NCI-H1092 (cell line): ENCODE measurements at places on chromosomes 3 and 15.

DNA sequence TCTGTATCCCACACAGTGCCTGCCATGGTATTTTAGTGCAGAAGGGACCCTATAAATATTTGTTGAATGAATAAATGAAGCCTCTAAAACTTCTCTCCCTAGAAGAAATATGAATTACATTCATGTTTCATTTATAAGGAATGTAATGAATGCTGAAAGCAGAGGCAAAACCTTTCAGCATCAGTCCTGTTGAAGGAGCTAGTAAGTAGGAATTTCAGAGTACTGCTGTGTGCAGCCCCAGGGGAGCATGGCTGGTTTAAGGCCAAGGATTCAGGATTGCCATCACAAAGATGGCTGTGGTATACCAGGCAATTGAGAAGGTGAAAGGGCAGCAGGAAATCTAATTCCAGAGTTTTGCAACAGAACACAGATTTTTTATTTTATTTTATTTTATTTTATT is 1131.4 kb downstream of the IGSF11 start:
- no peak for DNase-seq

DNA sequence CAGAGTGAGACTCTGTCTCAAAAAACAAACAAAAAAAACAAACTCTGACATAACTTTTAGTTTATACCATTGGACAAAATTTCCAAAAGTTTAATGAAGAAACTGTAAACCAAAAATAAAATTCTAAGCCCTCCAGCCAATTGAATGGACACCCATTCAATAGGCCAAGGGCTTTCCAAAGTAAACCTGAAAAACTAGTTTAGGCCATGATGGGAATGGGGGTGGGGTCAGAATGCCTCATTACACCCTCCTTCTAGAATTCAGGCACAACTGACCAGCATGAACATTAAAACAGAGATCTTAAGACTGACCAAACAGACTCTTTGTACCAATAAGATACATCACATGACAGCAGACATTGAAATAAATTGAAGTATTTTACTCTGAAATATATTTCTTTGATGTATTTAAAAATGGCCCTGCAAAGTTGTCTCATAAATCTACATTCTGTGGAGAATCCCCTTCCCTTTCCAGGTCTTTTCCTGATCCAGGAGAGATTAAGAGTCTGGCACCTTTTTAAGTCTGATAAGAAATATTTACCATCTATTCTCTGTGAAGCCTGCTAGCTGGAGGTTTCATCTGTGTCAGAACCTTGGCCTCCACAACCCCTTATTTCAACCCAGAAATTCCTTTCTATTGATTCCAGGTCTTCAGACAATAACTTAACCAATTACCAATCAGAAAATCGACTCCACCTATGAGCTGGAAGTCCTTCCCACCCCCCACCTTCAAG is 15.7 kb downstream of the THOC7 start:
- no peak for DNase-seq

GRCh38 chr15:60218256-60218655 is 179.5 kb downstream of the ANXA2 start:
- no peak for DNase-seq

DNA sequence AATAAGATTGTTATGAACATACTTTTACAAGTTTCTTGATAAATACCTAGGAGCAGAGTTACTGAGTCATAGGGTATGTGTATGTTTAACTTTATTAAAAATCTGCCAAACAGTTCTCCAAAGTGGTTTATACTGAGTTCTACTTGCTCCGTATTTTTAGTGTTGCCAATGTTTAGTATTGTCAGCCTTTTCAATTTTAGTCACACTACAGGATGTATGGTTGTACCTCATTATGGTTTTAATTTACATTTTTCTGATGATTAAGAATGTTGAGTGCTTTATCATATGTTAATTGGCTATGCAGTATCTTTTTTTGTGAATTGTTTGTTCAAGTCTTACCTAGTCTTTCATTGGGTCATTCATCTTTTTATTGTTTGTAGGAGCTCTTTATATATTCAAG is 4.3 kb downstream of the TMOD3 start:
- no peak for DNase-seq

DNA sequence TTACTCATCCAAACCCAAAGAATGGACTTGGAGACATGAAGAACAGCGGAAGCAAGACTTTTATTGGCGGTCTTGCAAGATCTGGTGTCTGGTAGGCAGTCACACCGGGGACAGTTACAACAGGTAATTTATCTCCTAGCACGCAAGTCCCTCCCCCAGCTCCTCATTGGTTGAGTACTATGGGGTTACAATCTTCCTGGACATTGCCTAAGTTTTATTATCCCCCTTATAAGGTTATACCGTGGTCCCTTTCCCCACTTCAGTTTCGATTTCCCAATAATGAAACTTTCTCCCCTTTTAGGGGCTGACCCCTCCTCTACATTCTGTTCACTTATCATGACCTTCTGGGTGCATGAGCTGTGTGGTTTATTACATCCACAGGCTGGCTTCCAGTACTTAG is 18.7 kb downstream of the ARL8B start:
- DNase-seq: no peak

GRCh38 chr3:67557848-67558355 is 96.5 kb downstream of the SUCLG2 start:
- DNase-seq: no peak

DNA sequence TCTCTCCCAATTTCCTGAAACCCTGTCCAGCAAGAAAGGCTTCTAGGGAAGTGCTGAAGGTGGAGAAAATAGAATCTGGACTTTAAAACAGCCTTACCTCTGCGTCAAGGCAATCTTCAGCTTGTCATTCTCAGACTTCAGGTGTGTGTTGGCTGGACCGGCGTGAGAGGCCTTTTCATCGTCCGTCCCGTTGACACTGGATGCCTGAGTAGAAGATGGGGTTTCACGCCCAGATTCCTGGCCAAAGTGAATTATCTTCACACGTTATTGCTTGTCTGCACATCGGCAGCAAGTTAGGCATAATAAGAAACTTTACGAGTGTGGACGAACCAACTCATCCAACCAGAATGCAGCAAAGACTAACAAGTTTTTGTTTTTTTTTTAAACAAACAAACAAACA is 49.5 kb downstream of the WHAMM start:
- DNase-seq: no peak

GRCh38 chr15:97750060-97750459 is 210.4 kb upstream of the ARRDC4 start:
- DNase-seq: no peak

GRCh38 chr3:14234251-14235002 is 55.8 kb downstream of the LSM3 start:
- DNase-seq: no peak

- DNase-seq: no peak
These were observed 339.1 kb downstream of the TIGIT start for GRCh38 chr3:114632757-114633424.

GRCh38 chr3:141426404-141427034 is 58.2 kb downstream of the ZBTB38 start:
- DNase-seq: no peak

DNA sequence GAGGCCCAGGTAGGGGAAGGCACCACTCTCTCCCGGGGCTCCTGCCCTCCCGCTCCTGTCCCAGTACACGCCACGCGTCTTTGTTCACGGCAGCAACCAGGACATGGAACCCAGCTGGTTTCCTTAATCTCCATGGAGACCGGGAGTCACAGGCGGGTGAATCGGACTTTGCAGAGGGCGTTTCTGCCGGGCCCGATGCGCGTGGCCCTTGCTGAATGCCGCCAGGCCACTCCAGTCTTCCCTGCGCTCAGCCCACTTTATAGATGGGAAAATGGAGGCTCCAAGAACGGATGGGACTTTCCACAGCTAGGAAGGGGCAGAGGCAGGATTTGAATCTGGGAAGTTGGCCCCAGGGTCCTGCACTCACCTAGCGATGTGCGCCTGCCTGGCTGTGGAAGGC is 7.4 kb downstream of the PLXND1 start:
- DNase-seq: no peak

DNA sequence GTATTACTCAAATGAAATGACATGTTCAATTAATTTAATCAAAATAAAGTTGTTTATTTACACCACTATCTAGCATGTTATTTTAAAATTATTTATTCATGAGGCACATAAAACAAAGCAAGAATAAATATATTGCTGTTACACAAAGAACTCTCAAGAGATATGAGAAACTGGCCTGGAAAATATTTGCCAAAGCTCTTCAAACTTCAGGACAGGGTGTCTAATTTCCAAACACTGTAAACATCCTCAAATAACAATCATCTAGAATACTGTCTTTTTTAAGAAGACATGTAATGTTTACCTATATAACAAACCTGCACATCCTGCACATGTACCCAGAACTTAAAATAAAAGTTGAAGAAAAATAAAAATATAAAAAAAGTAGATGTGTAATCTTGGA is 876.6 kb downstream of the TUSC7 start:
- no peak for DNase-seq

GRCh38 chr3:45599424-45599886 is 4.9 kb downstream of the LIMD1 start:
- no peak for DNase-seq

- no peak for DNase-seq
These were observed 371.2 kb downstream of the VPS13C start for GRCh38 chr15:61689067-61689466.

DNA sequence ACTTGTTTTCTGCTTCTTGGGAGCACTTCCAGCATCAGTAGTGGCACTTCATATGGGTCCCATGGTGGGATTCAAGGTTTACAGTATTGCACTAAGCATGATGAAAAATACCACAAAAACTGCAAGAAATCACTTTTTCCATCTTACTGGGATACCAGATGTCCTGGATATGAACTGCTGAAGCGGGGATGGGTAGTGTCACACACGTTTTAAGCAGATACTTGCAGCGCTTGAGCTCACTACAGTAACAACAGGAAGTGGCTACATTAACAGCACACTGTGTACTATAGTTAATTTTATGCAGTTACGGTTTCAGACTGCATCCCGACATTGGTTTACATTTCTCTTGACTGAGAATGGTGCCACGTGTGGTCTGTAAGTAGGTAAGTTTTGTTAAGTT is 3.5 kb upstream of the ISG20 start:
- DNase-seq: no peak

- no peak for DNase-seq
These were observed 4.7 kb downstream of the NFKBIZ start for GRCh38 chr3:101853982-101854381.

GRCh38 chr3:117409701-117410459 is 700.3 kb downstream of the TUSC7 start:
- DNase-seq: no peak

- peak; percentile 1 for DNase-seq
These were observed at the start of gene UBA7 for GRCh38 chr3:49813497-49814174. TSS of gene UBA7 (minus strand) at chr3:49813953. CDS start at chr3:49813787, 166 bp downstream.

DNA sequence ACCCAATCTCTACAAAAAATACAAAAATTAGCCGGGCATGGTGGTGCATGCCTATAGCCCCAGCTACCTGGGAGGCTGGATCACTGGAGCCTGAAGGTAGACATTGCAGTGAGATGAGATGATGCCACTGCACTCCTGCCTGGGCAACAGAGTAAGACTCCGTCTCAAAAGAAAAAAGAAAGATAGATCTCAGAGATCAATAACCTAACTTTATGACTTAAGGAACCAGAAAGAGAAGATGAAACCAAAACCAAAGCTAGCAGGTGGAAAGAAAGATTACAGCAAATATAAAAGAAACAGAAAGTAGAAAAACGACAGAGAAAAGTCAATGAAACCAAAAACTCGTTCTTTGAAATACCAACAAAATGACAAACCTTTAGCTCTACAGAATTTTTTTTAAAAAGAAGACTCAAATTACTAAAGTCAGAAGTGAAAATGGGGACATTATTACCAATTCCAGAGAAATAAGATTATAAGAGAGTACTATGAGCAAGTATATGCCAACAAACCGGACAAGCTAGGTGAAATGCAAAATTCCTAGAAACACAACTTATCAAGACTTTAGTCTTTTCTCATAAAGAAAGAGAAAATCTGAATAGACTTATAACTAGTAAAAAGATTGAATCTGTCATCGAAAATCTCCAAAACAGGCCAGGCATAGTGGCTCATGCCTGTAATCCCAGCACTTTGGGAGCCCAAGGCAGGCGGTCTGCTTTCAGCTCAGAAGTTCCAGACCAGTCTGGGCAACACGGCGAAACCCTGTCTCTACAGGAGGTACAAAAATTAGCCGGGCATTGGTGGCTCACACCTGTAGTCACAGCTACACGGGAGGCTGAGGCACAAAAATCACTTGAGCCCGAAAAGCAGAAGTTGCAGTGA is 35.0 kb downstream of the ACAP2 start:
- no peak for DNase-seq

- DNase-seq: no peak
These were observed 106.1 kb downstream of the RFTN1 start for GRCh38 chr3:16407366-16407765.
